ENCODE measurements at places on chromosomes 6 and 20.

DNA sequence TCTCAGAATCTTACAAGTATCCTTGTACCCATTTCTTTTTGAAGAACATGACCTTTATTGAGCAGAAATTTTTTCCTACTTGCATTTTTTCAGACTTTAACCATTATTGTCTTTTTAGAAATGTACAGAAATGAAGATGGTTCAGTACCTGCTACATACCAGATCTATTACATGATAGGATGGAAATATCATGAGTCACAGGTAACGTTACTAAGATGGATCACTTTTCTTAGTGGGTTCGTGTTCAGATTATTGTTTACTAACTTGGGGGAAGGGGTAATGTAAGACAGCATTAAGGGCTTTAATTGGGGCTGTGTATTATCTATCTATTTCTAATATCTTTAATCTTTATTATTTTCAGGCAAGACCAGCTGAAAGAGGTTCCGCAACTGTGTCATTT, 31.9 kb downstream of the NDUFAF5 start:
- no peak for DNase-seq

- no peak for DNase-seq
These were observed 330.9 kb upstream of the CDH4 start for GRCh38 chr20:60921022-60921622.

DNA sequence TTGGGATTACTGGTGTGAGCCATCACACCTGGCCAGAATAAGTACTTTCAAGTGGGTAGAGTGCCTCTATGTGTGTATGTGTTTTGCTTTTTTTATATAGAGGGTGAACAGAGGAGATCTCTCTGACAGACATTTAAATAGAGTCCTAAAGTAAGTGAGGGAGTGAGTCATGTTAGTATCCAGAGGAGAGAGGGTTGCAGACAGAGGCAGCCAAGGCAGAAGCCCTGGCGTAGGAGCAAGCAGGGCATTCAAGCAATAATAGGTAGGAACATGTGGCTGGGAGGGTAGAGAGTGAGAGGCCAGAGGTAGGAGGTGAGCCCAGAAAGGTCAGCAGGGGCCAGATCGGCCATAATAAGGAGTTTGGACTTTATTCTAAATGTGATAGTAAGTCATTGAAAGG, 48.9 kb downstream of the PHF20 start:
- no peak for DNase-seq

DNA sequence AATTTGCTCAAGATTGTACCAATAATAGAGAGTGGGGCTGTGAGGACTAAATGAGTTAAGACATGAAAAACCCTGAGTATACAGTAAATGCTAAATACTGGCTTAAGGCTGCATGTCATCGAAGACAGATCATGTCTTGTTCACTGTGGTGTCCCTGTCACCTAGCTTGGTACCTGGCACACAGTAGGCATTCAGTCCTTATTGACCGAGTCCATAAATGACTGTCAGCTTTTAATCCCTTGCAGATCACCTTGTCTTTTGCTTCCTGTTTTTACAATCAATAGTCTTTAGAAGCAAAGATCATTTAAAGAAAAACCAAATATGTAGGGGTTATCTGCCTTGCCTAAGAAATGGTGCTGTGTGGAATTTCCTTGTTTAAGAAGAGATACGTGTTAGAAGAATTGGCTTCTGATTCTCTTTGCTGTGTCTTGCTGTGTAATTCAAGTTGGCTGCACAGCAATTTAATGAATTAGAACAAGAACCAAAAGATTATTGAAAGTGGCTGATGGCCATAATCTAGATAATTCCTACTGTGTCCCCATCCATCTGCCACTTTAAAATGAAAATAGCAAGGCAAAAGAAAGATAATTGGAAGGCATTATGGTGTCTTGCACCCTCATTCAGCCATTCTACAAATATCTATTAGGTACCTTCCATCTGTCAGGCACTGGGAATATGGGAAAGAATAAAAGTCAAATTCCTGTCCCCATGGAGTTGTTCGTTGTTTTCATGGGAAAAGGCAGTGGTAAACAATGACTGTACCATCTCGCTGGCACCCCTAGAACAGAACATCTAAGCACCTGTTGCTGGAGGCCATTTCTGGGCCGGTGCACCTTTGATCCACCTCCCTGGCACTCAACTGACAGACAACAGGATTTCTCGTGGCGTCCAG, 12.4 kb upstream of the MAPK13 start:
- DNase-seq: no peak

DNA sequence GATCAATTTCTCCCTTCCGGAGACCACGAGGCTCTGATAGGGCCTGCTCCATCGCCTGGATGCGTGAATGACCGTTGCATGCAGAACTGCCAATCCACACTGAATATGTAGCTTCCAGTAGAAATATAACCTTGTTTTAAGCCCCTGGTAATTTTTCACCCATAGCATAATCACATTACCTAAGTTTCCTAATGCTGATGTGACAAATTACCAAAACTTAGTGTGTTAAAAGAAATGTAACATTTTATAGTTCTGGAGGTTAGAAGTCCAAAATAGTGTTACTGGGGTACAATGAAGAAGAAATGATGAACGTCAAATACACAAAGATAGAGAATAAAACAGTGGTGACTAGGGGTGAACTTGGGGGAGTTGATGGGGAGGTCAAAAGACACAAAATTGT, 22.0 kb upstream of the SIRPD start:
- DNase-seq: no peak

DNA sequence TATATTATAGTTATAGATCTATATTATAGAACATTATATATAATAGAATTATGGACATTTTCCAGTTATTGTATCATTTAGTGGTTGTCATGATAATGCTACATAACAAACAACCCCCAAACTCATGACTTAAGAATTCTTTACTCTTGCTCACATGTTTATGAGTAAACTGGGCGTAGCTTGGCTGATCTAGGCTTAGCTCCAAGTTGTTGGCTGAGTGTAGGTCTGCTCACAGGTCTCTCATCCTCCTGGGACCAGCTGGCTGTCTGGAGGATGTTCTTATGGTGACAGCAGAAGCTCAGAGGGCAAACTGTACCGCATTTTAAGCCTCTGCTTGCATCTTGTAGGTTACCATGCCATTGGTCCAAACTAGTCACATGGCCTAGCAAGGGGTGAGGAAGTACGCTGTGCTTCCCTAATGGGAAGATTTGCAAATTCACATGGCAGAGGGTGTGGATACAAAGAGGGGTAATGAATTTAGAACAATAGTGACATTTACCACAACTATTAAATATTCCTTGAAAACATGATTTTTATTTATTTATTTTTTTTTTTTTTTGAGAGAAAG, 34.2 kb downstream of the ARHGAP40 start:
- no peak for DNase-seq

DNA sequence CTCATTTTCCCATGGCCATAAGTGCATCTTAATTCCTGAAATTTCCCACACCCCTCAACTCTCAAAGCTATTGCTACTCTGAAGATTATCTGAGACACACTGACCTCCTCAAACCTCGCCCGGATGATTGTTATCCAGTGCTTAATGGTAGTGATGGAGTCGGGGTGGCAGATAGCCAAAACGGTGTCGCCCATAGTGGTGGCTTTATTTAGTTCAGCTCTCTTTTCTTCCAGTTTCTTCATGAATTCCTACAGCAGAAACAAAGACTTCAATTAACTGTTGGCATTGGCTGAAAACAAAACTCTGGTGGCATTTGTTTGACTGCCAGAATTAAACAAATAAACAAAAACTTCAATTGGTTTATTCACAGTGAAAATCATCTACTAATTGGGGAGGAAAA, 165.4 kb downstream of the DST start:
- no peak for DNase-seq

- DNase-seq: no peak
These were observed 1.5 kb upstream of the PPDPF start for GRCh38 chr20:63518946-63519667.

GRCh38 chr20:32036716-32037485, 15.1 kb upstream of the HCK start:
- DNase-seq: no peak

GRCh38 chr6:143842461-143842901, 657 bp upstream of the LTV1 start:
- no peak for DNase-seq

GRCh38 chr6:81753711-81754577, 1.5 kb upstream of the TENT5A start:
- peak; percentile 80 for DNase-seq

DNA sequence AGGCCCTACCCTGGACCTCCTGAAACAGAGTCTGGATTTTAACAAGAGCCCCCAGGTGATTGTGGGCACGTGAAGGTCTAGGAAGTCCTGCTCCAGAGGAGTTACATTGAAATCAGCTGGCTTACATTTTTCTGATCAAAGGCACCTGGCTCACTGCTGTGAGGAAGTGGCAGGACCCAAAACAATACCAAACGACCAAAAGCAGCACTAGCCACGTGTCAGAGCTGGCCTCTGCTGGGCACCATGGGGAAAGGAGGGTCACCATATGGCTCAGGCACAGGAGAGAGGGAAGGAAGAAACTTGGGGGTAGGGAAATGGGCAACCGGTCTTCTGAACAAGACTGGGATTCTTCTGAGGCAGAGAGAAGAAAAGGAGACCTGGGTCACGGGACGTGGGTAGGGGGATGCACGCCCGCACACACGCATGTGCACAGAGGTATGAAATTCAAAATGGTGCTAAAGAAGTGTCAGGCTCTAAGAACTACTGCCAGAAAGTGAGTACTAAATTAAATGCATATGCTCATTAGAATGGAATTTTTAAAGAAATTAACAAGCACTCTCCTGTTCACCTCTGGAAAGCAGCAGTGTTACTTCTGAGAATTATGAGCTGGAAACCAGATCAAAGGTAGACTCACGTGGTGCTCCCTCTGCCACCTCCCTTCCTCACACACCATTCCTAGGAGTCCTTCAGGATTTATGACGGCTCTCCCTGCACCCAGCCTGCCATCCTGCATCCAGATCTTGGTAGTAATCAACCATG, 113.6 kb downstream of the TRERF1 start:
- DNase-seq: no peak

All from stimulated activated CD8-positive, alpha-beta memory T cell treated with anti-CD3 and anti-CD28 coated beads, Interleukin-12 subunit alpha, Interleukin-12 subunit beta, amount 100 ng/mL, for 4 hours (primary cell).